Stimulated activated CD8-positive, alpha-beta memory T cell treated with anti-CD3 and anti-CD28 coated beads, Interleukin-4, amount 100 ng/mL, for 48 hours (primary cell): ENCODE measurements at places on chromosomes 7 and 10.
A peak's percentile ranks its signal among the peaks of the same experiment; 100 is the strongest.

- no peak for DNase-seq
Observed at GRCh38 chr10:14580671-14581332, 193.9 kb downstream of the FAM107B start.

DNA sequence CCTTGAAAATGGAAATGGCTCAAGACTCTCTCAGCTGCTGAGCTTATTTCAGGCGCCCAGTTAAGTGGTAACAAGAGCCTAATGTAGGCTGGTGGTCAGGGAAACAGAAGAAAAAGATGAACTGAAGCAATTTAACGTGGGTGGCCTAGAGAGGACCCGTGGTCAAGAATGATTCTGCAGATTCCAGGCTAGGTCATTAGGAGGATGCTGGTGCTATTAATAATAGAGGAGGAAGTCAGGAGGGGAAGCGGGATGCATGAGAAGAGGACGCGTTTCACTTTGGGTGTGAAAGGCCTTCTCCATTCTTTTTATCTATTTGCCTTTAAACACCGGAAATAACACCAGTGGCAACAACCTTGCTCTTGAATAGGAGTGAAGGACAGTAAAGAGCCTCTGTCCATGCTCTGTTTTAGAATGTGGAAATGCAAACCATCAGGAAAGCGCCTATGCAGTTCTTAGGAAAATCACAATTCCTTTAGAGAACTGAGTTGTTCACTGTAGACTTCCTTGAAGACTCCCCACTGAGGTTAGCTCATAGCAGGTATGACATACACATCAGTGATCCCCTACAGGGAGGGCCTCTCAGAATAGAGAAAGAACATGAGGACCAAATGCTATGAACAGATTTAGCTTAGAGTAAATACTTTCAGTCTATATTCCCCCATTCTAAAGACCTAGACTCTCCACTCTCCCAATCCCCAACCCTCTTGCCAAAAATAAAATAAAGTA is 8.6 kb downstream of the LIPA start:
- no peak for DNase-seq

GRCh38 chr7:102849079-102849478 is 63.7 kb upstream of the LRRC17 start:
- DNase-seq, result no peak

DNA sequence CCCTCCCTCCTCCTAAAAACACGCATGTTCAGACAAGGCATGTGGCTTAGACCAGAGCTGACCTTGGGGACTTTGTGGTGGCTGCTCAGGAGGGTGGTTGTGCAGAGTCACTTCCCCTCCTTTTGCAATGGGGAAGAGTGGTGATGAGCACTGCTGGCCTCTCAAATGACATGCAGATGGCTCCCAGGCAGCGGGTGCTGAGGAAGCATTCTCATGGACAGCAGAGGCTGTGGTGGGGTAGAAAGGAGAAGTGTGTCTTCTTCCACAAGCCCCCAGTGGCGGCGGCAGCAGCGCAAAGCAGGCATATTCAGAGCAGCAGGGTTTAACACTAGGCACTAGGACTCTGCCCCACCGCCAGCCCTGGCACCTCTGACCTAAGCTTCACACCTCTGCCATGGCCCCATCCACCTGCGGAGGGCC is 105.9 kb upstream of the ANLN start:
- peak; percentile 41 for DNase-seq

- no peak for DNase-seq
Observed at GRCh38 chr10:10293481-10293951, 724.2 kb upstream of the CELF2 start.
